ENCODE measurements at places on chromosomes 12 and 14. TPM values are rescaled to one million over a fixed set of nuclear protein-coding genes. Genes with fewer than 3 reads are reported as not detected.

DNA sequence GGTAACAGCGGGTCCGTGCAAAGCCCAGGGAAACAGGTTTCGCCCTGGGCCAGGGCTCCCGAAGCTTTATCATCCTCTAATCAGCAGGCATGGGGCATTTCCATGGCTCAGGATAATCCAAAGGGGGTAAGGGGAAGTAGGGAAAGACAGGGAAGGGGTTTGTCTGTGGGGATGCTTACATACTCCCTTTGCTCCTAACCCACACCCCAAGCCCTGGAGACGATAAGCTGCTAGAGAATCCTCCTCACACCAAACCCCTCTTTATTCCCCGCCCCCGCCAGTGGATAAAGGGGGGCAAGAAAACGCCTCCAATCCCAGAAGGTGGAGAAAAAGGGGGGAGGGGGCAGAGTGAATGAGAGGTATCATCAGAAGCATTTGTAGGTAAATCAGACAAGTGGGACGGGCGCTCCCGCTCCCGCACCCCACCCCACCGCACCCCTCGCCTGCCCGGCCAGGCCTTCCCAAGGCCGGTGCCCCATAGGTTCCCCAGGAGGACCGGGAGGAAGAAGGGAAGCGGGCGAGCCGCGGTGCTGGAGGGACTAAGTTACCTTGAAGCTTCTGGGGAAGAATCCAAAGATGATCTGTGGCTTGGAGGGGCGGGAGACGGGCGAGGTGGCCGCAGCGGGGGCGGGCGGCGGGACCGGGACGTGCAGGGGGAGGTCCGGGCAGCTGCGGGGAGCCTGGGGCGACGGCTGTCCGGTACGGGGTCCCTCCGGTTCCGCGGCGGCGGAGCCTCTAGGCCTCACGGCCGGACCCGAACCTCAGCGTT, 762 bp downstream of the PPP2R5E start:
- DNase-seq, result no peak

GRCh38 chr12:7021956-7022355, 3.7 kb upstream of the LPCAT3 start:
- no peak for DNase-seq

GRCh38 chr14:33510063-33510481, 440.8 kb downstream of the EGLN3 start:
- DNase-seq, result peak; percentile 60

GRCh38 chr14:76277586-76278130, 98.3 kb upstream of the ESRRB start:
- DNase-seq, result no peak

NGB gene
- 0.14 TPM for total RNA-seq

GPRC5A gene
- total RNA-seq, result 142 TPM

RNFT2 gene
- total RNA-seq, result 4.3 TPM

Data from epithelial cell of proximal tubule (primary cell).